ENCODE measurements at places on chromosomes 2 and 18. TPM values are rescaled to one million over a fixed set of nuclear protein-coding genes. Genes with fewer than 3 reads are reported as not detected.
A peak's percentile ranks its signal among the peaks of the same experiment; 100 is the strongest.

- no peak for DNase-seq
Observed at GRCh38 chr18:59096098-59096789, 43.4 kb upstream of the SEC11C start.

GRCh38 chr2:224309176-224309575 lies 92.7 kb downstream of the FAM124B start:
- no peak for DNase-seq

GRCh38 chr2:29482348-29482747 lies 367.1 kb downstream of the CLIP4 start:
- no peak for DNase-seq

DNA sequence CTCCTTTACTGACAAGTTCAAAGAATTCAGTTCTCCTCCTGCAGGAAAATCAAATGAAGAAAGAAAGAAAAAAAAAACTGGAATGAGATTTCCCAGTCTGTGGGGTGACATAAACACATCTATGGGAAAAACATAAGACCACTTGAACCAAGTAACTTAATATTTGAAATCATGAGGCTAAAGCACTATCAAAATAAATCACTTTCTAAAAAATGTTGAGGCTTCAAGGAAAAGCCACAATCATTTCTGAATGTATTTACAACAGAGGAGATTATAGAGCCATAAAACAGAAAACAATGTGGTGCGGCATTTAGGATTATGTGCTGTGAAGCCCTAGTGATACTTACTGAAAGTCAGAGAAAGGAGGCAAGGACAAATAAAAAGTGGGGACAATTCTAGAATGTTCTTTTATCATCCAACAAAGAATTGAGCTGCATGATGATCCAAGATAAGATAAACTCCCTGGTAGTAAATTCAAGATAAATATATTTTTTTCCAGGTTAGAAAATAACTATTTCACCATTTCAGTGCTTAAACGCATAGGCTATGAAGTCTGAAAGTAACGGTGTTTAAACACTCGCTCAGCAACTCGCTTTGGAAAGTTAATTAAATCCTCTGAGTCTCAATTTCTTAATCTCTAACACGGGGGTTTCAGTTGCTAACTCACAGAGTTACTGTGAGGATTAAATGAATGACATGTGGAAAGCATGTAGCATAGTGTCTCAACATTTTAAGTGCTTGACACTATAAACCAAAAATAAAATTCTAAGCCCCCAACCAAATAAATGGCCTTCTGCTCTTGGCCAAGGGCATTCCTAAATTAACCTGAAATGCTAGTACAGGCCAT lies 288.5 kb downstream of the AGPS start:
- no peak for DNase-seq

GRCh38 chr18:56575819-56576663 lies 62.4 kb downstream of the TXNL1 start:
- DNase-seq, result no peak

- no peak for DNase-seq
Observed at GRCh38 chr2:158649846-158650245, 145.3 kb upstream of the DAPL1 start.

DNA sequence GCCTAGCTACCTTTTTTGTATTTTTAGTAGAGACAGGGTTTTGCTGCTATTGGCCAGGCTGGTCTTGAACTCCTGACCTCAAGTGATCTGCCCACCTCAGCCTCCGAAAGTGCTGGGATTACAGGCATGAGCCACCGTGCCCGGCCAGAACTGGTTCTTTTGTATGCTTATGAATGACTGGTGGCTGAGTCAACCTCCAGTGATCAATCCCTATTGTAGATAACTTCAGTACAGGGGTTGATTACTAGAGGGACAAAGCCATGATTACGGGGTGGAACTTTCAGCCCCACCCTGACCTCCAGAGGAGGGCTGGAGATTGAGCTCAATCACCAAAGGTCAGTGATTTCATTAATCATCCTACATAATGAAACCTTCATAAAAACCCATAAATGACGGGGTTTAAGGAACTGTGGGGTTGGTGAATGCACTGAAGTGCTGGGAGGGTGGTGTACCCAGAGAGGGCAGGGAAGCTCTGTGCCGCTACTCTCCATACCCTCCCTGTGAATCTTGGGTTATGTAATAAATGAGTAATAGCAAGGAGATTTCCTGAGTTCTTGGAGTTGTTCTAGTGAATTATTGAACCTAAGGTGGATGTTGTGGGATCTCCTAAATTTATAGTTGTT lies 281.8 kb upstream of the CXCR4 start:
- DNase-seq, result no peak

DNA sequence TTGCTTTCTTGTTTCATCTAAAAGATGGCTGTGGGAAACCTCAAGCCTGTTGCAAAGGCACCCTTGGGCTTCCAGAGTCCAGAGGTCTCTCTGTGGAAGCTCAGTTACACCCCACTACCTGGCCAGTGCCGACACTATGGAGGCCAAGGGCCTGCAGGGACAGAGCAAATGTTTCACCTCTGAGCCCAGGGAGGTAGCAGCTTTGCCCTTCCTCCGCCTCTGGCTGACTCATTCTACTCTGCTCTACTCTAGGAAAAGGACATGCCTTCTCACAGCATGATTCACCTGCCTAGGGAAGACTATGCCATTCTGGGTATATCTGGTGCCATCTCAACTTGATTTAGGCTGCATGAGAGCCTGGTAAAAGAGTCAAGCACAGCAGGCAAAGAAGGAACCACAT lies 12.2 kb downstream of the MYOM1 start:
- no peak for DNase-seq

DNA sequence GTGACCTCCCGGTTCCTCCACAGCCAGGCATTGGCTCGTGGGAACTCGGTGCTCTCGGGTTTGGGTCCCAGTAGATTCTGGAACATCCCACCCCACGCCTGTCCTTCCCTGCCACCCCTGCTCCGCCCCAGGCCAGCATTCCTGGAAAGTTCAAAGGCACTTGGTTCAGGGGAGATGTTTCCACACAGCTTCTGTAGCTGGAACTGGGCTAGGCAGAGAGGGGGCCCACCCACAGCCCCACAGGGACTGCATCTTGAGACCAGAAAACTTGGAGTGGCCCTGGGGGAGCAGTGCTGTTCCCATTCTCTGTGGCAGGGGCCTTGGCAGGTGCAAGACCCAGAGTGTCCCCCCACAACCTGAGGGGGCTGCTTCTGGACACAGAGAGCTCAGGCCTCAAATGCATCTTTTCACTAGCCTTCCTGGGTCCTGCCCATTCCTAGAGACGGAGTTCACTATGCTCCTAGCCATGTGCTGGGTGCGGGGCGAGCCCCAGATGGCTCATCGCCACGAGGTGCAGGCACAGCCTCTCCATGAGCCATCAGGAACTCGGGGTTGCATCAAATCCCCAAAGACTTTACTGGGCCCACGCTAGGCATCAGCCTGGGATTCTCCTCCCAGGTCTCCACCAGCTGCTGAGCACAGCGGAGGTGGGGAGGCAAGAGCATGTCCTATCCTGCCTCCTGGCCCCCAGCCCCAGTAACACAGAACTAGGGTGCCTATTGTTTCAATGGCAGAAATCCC lies 68.7 kb downstream of the ZFP36L2 start:
- DNase-seq, result no peak

- DNase-seq, result peak; percentile 51
Observed at GRCh38 chr18:24138789-24139616, at the start of gene CABYR. TSS of gene CABYR (plus strand) at chr18:24139062. CDS start at chr18:24143115, 4,053 bp downstream.

DNA sequence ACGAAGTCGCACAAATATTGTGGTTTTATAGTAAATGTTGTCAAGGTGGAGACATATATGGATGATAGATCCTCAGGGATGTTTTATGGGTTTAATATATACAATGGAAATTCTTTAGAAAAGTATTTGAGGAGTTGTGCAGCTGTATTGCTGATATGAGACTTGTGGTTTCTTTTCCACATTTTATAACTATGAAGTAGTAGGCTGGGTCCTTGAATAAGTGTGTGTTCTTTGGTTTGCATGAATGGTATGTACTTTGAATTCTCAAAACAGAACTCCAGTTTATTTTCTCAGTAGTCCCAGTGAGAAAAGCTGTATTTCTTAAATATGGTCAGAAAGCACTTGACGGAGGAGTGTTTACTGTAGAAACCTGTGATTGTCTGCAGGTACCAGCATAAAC lies 42.4 kb downstream of the PLCL1 start:
- DNase-seq, result no peak

- no peak for DNase-seq
Observed at GRCh38 chr2:71498261-71498701, 44.9 kb downstream of the DYSF start.

GRCh38 chr2:102070058-102070642 lies 72.4 kb upstream of the IL1R1 start:
- peak; percentile 92 for DNase-seq

DNA sequence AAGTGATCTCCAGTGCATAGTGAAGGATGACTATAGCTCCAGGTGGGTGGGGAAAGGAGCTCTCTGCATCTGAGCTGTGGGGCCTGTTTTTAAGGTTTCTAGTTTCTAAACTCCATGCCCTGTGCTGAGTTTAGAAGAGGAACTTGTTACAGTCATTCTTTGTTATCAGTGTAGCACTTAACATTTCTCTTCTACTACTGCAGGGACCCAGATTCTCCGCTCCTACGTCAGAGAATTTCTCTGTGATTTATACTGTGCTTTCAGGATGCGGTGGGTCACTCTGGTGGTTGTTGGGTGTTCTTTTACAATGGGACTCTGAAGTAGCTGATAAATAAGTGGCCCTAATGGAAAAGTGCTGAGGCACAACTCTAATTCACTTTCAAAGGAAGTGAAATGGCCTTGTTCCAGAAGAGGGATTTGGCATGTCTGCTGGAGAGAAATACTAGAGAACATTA lies 122.0 kb downstream of the WDSUB1 start:
- no peak for DNase-seq

GRCh38 chr2:10028407-10028987 lies 14.9 kb upstream of the KLF11 start:
- DNase-seq, result no peak

DNA sequence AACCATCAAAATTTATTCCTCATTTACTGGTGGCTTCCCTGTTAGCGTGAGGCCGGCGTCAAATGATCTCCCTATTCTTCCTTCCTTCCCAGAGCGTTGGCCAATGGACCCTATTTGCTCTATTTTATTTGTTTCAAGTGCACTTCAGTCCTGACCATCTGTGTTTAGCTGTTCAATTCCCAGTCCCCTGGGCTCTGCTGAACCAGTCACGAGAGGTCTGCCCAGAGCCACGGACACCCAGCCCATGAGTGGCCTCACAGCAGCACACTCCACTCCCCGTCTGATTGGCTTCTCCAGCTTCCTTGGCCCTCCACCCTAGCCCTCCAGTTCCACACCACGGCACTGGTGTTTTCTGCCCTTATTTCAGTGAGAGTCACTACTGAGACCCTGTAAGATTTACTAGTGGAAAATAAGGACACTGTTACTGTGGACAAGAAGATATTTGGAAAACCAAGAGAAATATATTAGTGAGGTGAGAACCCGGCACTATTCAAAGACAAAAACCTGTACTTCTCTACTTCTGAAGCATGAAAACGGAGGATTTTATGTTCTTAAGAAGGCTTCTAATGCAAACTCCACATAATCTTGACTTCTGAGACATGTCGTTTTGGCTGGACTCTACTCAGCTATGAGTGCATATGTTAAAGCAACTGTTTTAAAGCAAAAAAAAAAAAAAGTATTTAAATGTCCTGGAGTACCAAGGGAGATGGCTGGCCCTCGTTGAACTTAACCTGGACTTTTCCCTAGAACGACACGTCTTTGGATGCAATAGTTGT lies 86.6 kb downstream of the COL6A3 start:
- no peak for DNase-seq

DNA sequence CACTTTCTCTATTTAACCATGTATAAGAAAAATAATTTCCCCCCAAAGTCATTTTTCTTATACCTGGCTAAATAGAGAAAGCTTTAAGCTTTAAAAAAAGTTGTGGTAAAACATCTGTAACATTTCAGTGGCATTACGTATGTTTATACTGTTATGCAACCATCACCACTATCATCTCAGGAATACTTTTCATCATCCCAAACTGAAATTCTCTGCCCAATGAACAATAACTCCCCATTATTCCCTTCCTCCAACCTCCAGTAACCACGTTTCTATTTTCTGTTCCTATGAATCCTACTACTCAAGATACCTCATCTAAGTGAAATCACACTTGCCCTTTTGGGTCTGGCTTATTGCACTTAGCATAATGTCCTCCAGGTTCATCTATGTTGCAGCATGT lies 1.7 kb upstream of the SLC3A1 start:
- no peak for DNase-seq

DNA sequence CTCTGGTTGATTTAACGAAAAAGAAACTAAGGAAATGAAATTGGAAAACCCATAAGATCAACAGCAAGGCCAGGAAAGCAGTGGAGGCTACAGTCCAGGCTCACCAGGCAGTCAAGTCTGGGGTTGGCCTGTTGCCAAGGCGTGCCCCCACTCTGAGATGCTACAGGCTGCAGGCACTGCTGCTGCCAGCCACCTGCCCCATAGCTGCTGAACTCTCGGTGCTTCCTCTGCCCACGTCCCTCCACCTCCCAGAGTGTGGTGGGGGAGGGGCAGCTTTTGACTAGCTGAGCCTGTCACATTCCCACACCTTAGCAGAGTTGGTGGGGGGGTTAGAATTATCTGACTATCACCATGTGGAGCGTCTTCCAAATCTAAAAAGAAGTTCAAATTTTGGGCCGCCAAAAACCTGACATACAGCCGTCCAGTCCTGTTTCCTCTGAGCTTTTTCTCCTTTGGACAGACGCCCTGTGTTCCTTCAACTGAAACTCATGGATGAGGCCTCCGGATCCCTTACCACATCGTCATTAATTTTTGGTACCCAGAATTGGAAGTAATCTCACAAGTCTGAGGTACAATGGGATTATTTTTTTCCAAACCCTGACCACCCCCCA lies 3.9 kb upstream of the SH3RF3 start:
- DNase-seq, result no peak

DNA sequence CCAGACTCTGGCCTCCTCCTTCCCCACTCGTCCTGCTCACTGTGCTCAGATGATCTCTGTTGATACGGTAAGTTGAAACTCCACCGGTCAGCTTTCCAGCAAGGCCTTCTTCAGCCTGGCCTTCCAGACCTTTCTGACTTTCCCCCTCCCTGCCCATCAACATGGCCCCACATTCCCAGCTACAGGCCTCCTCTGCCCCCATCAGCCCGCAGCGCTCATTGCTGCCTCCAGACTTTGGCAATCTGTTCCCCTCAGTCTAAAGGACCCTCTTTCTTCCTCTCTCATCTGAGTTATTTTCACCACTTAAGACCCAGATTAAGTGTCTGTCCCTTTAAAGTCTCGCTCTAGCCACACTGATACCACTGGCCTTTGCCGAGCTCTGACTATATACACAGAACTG lies 10.6 kb downstream of the LOXHD1 start:
- DNase-seq, result no peak

DNA sequence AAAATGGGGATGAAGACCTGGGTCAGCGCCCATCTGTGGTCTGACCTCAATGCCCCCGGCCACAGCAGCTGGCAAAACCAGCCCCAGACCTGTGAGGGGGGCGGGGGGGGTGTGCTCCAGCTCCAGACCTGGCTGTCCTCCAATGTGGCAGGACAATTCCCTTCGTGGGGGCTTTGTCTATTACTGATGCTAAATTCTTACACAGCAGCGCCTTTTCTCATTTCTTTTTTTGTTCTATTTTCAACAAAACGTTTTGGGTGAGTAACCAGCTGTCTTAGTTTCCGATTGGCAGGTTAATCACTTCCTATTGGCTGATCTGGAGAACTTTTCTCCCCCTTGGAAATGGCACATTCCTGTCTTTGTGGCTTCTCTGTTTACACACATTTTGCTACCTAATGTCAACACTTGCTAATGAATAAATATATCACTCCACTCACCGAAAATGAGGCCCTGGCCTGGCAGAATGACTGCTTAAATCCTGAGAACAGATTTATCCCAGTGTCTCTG lies 4.4 kb downstream of the SMAD7 start:
- DNase-seq, result no peak

IFIH1 gene
- total RNA-seq, result 6.0 TPM

AMMECR1L gene
- 9.7 TPM for total RNA-seq

SLC9A4 gene
- not detected for total RNA-seq

UGT1A5 gene
- total RNA-seq, result not detected

EMX1 gene
- not detected for total RNA-seq

FBXO15 gene
- total RNA-seq, result not detected
